ENCODE measurements at places on chromosomes 12 and 14.

DNA sequence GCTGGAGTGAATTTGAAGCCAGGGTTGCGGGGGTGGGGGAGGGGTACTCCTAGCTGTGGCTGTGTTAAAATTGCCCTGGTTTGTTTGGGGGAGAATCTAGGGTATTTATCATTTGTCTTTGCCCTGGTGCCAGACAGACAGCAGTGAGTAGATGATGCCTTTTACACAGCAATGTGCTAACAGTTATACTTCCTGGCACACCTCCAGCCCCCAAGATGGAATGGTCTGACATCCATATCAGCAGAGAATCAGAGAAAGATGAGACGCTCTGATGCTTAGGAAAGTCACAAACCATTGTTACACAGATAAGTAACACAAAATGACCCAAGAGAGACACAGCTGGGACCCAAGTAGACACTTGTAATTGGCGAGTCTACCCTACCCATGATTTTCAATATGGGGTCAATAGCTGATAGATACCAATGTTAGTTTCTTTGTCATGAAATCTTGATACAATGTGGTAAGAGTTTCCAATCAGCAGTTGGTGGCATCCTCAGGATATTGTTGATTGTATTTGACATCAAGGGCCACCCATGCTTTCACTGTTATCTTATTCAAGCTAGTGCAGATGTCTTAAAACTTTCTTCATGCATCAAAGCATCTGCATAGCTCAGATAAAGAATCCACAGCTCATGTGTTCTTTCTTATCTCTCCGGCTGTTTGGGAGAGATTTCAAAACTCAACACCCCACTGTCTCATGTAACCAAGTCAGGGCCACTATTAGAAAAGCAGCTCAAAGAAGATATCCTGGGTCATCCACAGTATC is 2.6 kb upstream of the PRKAB1 start:
- DNase-seq, result no peak

DNA sequence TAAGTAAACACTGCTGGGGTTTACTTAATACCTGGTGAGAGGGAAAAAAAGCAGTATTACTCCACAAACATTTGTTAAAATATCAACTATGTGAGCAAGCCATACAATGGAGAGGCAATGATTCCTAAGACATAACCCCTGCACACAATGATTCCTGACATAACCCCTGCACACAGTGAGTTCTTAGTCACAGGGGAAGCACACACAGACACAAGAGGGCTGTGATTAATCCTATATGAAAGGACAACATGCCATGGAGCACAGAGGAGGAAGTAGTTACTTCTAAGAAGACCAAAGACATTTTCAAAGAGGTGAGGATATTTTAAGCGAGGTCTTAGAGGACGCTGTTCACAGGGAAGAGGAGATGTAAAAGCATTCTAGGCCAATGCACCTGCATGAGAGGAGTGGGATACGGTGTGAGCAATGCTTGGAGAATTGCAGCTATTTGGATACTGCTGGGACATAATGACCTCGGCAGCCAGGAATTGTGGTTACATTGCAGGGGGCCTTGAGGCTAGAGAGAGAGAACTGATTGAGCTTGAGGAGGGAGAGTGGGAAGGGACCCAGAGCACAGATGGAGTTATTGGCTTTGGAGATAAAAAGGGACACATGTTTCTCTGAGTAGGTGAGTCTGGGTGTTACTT is 211.9 kb downstream of the APAF1 start:
- no peak for DNase-seq

DNA sequence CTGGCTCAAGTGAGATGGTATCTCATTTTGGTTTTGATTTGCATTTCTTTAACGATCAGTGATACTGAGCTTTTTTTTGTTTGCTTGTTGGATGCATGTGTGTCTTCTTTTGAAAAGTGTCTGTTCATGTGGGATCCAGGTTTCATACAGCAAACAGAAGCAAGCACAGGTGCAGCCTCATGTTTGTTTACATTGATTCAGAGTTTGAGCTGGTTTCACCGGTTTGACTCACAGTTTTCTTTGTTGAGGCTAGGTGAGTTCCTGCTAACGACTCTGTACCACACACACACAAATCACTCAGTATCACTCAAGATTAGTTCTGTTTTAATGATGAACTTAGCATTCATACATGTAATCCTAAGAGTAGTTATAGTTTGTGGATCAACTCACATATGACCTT is 3.7 kb downstream of the OR10G2 start:
- DNase-seq, result no peak

GRCh38 chr14:53692885-53693284 is 263.7 kb downstream of the BMP4 start:
- no peak for DNase-seq

DNA sequence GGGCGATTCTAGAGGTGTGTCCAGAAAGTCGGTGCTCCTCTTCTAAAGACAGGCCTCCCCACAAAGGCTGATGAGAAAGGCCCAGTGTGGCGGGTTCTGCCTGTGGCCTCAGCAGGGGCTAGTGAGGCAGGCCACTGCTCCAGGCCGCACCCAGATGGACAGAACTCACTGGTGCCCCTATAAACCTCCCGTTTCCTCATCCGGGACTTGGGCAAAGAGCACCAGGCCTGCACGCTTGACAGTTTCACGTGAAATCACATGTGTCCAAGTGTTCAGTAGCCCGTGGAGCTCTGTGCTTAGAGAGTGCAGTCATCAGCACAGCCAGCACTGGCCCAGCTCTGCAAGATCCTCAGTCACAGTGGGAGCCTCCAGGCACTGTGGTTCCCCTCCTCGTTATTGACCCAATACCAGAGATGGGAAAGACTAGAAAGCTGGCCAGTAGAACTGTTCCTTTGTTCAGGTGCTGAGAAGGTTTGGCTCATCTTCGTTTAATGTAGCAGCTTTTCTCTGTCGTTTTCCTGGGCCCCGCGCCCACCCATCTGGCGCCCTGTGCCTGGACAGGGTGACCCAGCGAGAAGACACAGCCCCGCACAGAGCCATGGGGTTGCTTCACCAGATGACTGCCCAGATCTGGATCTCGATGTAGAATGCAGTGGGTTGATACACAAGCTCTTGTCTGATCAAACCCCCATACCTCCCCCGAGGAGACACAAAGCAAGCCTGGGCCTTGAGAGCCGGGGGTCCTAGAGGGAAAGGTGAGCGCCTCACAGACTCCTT is 26.3 kb downstream of the IL31 start:
- DNase-seq, result no peak

DNA sequence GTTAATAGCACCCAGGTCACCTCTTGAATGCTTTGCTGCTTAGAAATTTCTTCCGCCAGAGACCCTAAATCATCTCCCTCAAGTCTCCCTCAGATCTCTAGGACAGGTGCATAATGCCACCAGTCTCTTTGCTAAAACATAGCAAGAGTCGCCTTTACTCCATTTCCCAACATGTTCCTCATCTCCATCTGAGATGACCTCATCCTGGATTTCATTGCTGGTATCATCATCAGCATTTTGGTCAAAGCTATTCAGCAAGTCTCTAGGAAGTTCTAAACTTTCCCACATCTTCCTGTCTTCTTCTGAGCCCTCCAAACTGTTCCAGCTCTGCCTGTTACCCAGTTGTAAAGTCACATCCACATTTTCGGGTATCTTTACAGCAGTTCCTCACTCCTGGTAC is 41.0 kb downstream of the KTN1 start:
- no peak for DNase-seq

- no peak for DNase-seq
These were observed 363.8 kb upstream of the TMEM132C start for GRCh38 chr12:127903146-127903545.
